ENCODE measurements at places on chromosomes 16 and 17. TPM values are rescaled to one million over a fixed set of nuclear protein-coding genes. Genes with fewer than 3 reads are reported as not detected.

Gene ZNF750
- not detected for total RNA-seq

Gene PLA2G10
- not detected for total RNA-seq

Gene CACNG5
- total RNA-seq: not detected

Gene CCDC200
- not detected for total RNA-seq

Gene MGRN1
- total RNA-seq: 13.3 TPM

Gene NRN1L
- not detected for total RNA-seq

DNA sequence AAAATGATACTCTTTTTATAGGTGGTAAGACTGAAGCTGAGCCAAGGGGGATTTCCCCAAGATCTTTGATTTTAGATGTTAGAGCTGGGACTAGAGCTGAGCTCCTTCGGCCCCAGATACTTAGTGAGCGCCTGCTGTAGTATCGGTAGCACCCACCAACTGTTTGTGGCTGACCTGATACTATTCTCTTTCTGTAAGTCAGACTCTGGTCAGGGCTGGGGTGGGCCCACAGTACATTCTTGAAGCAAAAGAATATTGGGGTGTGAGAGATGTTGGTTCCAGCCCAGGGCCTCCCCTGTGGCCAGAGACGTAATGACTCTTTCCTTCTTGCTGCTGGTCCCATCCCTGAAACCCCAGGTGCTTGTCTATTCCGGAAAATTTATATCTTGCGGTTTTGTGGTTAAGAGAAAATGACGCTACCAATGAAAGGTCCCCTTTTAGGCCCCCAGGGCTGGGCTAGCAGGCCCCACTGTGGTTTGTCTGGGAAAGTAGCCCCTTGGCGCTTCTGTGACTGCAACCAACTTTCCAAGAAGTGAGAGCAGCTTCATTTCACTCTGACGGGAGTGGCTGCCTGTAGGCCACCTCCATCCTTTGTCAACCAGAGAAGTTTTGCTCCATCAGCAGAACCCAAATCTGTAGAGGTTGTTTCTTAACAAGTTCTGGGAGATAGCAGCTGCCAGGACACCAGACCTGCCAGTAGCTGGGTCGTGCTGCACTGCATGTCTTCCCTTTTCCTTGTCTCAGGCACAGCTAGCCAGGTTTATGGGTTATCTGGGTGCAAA lies 86.4 kb upstream of the LGALS9 start:
- DNase-seq: no peak

GRCh38 chr16:66751303-66751991 lies at the start of gene DYNC1LI2:
Gene DYNC1LI2 (minus strand): TSS chr16:66751609. CDS start chr16:66751591, 18 bp downstream.
- DNase-seq: peak; percentile 70

GRCh38 chr17:6534846-6535514 lies 21.4 kb downstream of the PITPNM3 start:
- DNase-seq: no peak

DNA sequence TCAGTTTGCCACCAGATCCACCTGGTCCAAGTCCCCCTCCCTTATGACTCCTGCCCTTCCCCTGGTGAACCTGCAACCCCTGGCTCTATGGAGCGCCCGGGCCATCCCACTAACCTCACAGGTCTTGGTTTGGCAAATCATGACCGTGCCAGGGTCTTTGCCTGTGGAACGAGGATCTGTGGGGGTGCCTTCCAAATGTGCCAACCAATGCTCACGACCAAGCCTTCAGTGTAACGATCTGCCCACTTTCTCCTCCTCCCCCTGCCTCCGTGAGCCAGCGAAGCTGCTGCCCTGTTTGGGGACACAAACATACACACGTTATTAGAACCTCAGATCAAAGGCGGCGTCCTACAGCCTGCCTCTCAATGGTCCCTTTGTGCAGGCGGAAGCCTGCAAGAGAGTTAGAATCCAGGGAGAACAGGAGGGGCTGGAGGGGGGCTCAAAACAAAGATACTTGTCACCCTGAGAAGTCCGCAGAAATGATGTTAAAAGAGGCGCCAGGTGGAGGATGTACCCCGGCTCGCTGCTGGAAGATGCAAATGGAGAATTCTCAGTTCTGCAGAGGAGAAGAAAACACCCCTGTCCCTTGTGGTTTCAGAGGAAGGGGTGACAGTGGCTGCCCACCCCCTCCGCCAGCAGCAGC lies 9.0 kb upstream of the NKD1 start:
- no peak for DNase-seq

- DNase-seq: no peak
Observed at GRCh38 chr17:22463110-22463850, 771.0 kb downstream of the KCNJ18 start.

DNA sequence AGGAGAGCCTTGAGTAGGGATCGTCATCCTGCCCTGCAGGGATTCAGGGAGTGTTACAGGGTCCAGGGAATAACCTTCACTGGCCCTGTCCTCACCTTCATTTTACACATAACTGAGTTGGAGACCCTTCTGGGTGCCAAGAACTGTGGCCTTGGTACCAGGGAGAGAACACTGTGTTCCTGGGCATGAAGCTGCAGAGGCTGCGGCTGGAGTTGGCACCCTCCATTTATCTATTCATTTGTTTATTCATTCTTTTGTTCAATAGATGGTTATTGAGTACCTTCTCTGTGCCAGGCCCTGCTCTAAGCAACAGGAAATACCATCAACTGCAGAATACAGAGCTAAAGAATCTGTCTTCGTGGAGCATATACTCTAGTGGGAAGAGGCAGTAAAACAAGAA lies 6.7 kb downstream of the ABCC3 start:
- DNase-seq: no peak

GRCh38 chr16:56369202-56369601 lies 56.1 kb downstream of the AMFR start:
- peak; percentile 62 for DNase-seq

GRCh38 chr17:39002991-39003715 lies 36.0 kb upstream of the FBXO47 start:
- DNase-seq: no peak

DNA sequence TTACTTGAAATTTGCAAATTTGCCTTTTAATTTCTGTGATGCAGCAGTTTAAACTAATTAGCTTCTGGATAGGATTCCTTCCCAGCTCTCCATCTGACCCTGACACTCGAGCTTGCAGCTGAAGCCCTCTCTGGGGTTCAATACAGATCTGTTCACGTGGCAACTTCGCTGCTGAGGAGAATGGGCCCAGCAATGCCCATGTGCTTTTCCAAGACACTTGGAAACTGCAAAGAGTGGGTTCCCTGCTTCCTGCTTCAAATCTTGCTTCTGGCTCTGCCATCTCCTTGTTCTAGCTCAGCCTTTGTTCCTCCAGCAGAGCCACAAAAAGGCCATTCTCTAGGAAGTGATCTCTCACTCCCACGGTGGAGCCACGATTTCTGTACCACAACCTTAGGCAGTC lies 50.0 kb upstream of the IRX6 start:
- no peak for DNase-seq

GRCh38 chr16:22356930-22357634 lies 17.3 kb downstream of the CDR2 start:
- DNase-seq: no peak

GRCh38 chr17:56635641-56636040 lies 42.1 kb downstream of the NOG start:
- DNase-seq: no peak

GRCh38 chr16:5461574-5461973 lies 364.0 kb upstream of the EEF2KMT start:
- no peak for DNase-seq

DNA sequence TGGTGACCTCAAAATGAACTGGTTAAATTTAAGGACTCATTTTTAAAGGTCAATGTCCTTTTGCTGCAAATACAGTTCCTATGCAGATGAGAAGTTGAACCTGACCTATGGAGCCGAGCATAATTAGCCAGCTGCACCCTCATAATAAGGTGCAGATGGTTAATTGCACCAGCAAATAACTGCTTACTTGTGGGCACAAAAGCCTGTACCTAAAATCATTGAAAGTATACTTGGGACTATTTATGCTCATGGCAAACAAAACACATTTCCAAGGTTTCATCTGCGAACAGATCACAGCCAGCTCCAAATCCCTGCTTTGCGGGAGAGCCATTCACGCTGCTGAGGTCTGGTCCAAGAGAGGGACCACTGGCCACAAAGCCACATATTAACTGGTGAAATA lies 13.0 kb downstream of the HYDIN start:
- no peak for DNase-seq

All from G401 (cell line).